ENCODE measurements at places on chromosomes 3 and 15.
A peak's percentile ranks its signal among the peaks of the same experiment; 100 is the strongest.

GRCh38 chr15:89123181-89123525 is 34.9 kb downstream of the ABHD2 start:
- no peak for DNase-seq

DNA sequence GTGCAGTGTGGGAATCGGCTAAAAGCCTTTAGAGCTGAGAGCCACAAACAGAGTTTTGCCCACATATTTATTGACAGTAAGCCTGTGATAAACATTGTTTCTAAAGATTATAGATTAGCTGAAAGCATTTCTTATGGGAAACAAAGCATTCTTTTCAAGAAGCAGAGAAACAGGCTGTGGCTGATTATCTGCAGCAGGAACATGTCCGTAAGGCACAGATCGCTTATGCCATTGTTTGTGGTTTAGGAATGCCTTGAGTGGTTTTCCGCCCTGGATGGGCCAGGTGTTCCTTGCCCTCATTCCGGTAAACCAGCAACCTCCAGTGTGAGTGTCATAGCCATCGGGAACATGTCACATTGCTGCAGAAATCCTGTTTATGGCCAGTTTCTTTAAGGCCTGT is 12.5 kb downstream of the XYLB start:
- DNase-seq = no peak

DNA sequence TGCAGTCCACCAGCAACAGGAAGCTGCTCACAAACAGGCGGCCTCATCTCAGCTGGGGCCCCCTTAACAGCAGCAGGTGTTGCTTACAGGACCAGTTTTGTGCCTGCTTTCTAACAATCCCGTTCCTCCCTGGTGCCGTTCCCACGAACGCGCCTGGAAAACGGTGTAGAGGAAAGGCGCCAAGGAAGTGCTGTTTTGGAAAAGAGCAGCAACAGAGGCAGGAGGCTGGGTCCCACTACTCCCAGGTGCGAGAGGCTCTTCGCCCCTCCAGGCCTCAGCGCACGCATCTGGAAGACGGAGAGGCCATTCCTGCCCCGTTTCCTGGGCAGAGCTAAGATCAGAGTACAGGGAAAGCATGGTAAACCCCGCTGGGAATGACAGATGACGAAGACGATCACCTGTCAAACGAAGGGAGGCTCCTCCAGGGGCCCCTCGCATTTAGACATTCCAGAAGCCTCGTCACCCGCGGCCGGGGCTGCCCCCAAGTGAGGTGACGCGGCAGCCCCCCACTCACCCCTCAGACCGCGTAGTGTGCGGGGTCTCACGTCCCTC is 603 bp downstream of the SCAPER start:
- DNase-seq = peak; percentile 54

DNA sequence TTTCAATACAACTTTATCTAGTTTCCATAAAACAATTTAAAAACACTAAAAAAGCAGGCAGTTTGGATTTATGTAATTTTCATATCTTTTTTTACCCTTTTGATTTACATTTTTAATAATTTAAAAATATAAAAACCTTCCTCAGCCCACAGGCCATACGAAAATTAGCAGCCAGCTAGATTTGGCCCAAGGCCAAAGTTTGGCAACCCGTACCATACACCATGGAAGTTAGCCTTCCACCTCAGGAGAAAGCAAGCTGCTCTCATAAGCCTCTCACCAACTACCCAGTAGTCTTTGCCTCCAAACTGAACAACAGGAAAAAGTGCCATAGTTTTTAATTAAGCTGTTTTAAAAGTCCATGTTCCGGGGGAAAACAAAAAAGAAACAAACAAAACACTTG is 107.3 kb upstream of the TRIM42 start:
- DNase-seq = no peak

GRCh38 chr3:105801397-105801796 is 67.4 kb downstream of the CBLB start:
- no peak for DNase-seq

- DNase-seq = no peak
Measured at GRCh38 chr3:119643528-119643927, 16.9 kb downstream of the POPDC2 start.

- no peak for DNase-seq
Measured at GRCh38 chr3:119950666-119951325, 143.5 kb downstream of the GSK3B start.

- DNase-seq = no peak
Measured at GRCh38 chr3:159536876-159537275, 451.8 kb upstream of the IL12A start.

DNA sequence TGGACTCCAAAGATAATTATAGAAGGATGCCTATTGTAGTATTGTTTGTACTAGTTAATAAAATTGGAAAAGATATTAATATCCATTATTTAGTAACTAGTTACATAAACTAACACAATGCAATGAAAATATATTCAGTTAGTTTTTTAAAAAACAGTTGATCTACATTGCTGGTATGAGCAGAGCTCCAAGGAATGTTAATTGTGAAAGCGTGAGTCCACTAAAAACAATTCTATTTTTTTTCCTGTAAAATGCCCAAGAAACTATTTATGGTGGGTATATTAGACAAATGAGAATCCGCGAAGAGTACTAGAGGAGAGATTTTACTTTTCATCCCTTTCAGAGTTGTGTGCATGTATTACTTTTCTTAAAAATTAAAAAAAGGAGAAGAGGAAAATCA is 104.3 kb downstream of the MCTP2 start:
- no peak for DNase-seq

- DNase-seq = no peak
Measured at GRCh38 chr3:146532406-146532805, 12.0 kb downstream of the PLSCR1 start.

GRCh38 chr3:120407508-120408287 is 43.1 kb downstream of the FSTL1 start:
- DNase-seq = no peak

- DNase-seq = no peak
Measured at GRCh38 chr3:25648925-25649830, 15.5 kb downstream of the TOP2B start.

GRCh38 chr3:88443066-88443465 is 293.3 kb downstream of the C3orf38 start:
- no peak for DNase-seq

DNA sequence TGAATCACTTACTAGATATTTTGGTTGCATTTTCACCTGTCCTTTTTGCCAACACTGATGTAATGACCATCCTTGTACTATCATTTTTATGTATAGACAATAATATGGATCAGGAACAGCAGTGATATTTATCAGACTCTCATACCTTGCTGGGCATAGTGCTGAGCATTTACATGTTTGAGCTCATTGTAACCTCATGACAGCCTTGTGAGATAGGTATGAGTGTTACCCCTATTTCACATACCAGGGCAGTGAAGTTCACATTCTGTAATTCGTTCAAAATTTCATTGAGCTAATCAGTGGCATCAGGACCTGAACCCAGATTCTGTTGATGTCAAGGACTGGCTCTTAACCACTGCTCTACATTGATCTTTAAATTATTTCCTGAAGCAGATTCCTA is 221.5 kb upstream of the TBL1XR1 start:
- no peak for DNase-seq

- DNase-seq = no peak
Measured at GRCh38 chr3:152508705-152509104, 240.0 kb downstream of the MBNL1 start.

DNA sequence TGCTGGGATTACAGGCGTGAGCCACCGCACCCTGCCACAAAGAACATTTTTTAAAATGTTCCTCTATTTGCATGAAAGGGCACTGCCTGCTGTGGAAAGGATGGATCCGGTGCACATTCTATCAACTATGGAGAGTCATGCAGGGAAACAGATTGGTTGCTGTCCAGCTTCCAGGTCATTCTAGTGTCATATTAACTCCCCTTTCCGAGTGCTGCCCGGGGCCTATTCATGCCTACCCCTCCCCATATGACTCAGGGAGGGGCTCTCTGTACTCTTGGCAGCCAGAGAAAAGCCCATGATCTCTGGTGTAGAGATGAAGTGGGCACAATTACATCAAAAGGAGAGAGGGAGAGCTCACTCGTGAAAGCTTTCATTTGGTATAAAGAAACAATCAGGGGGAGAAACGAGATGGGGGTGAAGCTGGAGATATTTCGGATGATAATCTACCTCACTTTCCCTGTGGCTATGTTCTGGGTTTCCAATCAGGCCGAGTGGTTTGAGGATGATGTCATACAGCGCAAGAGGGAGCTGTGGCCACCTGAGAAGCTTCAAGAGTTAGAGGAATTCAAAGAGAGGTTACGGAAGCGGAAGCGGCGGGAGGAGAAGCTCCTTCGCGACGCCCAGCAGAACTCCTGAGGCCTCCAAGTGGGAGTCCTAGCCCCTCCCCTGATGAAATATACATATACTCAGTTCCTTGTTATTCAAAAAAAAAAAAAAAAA is 16.1 kb upstream of the AHSG start:
- no peak for DNase-seq

DNA sequence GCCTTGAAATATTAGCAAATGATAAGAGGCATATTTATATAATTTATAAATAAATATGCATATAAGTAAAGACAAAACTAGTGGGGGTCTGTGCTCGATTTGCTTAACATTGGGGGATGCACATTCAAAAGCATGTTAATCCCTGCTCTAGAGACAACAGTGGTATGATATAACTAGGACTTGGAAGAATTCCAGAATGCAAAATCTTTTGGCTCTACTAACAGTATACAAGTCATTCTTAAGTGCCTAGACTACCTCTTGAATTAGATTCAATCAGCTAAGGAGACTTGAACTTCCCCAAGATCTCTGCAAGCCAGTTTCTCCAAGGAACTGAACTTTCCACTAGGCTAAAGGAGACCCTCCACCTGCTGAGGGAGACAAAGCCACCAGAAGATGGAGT is 282.7 kb upstream of the RORA start:
- DNase-seq = no peak
